Stimulated activated CD4-positive, alpha-beta T cell treated with anti-CD3 and anti-CD28 coated beads, Interleukin-4, amount 100 ng/mL, for 4 hours (primary cell): ENCODE measurements at places on chromosomes 5 and 9.

- DNase-seq: no peak
Observed at GRCh38 chr9:95280745-95281144, 36.8 kb downstream of the FANCC start.

GRCh38 chr5:14854799-14855198, 16.8 kb downstream of the ANKH start:
- DNase-seq: no peak

- DNase-seq: no peak
Observed at GRCh38 chr9:133773889-133774655, 35.9 kb upstream of the SARDH start.

- DNase-seq: no peak
Observed at GRCh38 chr5:124923131-124923530, 176.7 kb upstream of the ZNF608 start.

DNA sequence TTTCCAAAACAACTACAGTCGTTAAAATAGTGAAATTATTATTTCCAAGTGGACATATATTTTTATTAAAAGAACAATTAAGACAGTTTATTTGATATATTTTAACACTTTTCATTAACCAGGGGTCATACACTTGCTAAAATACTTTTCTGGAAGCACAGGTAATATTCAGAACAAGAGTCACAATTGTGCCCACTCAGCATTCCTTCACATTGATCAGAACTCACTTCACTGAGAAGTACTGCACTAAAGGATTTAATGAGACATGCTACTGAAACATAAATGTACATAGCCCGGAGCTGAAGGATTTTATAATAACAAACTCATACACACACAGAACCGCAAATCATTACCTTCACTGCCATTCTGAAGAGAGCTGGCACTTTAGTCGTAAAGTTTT, 361.8 kb downstream of the ARL15 start:
- no peak for DNase-seq
